ENCODE measurements at places on chromosomes 1 and 21. TPM values are rescaled to one million over a fixed set of nuclear protein-coding genes. Genes with fewer than 3 reads are reported as not detected.

GON4L gene
- total RNA-seq: 26.5 TPM

DNA sequence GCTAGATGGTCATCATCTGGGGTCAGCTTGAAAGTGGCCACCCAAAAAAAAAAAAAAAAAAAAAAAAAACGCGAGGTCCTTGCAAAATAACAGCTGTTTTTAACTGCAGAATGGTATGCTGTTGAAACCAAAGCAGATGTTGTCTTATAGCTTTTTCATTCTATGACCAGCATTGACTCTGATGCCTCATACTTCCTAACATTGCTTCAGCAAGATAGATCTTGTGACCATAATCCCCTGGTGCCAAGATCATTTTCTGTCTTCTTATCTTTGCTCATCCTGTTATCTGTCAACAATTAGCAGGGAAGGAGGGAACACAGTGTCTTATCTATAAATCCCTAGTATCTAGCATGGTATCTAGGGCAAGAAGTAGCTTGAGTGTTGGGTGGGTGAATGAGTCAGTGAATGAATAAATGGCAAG, 181.5 kb downstream of the PLPP3 start:
- H3K36me3 ChIP-seq: no peaks in the 10 kb centered on the region
- peaks cover 11% of the 10 kb centered on the region for H3K4me1 ChIP-seq
- H3K27me3 ChIP-seq: no peaks in the 10 kb centered on the region

- H3K36me3 ChIP-seq: no peaks in the 10 kb centered on the region
- DNase-seq: no peak
- H3K27ac ChIP-seq: no peak overlapping the region
- no peak overlapping the region for H3K4me3 ChIP-seq
Measured at GRCh38 chr1:194734970-194735369, 1548.6 kb upstream of the B3GALT2 start.

DNA sequence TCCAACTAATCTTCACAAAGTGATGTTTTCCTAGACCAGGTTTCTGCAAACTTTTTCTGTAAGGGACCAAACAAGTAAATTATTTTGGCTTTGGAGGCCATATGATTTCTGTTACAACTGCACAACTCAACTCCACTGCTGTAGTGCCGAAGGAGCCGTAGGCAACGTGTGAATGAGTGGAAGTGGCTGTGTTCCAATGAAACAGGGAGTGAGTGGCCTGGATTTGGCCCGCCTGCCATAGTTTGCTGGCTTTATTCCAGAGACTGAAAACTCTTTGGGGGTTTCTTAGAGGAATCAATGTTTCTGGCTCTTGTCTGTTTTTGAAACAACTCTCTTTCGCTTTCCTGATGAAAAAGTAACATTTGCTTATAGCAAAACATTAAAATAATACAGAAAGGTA, 12.6 kb upstream of the ACTL8 start:
- H3K4me3 ChIP-seq: no peak overlapping the region
- no peak for DNase-seq
- no peaks in the 10 kb centered on the region for H3K36me3 ChIP-seq
- H3K4me1 ChIP-seq: peaks cover 8% of the 10 kb centered on the region
- no peak overlapping the region for H3K27ac ChIP-seq

SHC1 gene
- total RNA-seq: 101 TPM

DNA sequence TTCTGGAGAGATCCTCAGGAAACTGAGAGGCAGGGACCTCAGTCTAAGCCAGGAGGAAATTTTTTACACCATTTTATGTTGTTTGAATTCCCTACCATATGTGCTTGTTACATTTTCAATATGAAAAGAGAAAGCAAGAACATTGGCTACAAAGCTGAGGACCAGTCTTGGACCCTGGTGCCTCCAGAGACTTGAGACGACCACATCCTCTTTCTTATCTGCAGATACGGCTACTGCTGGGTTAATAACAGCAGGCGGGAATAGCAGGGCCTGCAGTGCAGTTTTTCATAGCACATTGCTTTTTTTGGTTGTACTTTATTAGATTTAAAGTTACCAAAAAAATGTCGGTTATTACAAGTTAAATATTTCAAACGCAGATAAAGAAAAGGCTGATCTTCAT, 3.9 kb downstream of the KDM4A start:
- no peak overlapping the region for H3K27ac ChIP-seq
- H3K4me3 ChIP-seq: no peak overlapping the region
- no peaks in the 10 kb centered on the region for H3K27me3 ChIP-seq
- DNase-seq: no peak

- no peak within 1 kb of the TSS for H3K4me3 ChIP-seq
- H3K27me3 ChIP-seq: no peaks in the 10 kb centered on the region
- no peak for DNase-seq
- no peaks in the 10 kb centered on the region for H3K4me1 ChIP-seq
- H3K27ac ChIP-seq: no peak within 1 kb of the TSS
- no peaks in the 10 kb centered on the region for H3K36me3 ChIP-seq
Measured at GRCh38 chr1:206864939-206865671, at the start of gene IL20. Gene IL20, plus strand, starts transcription at chr1:206865623. Its CDS starts 230 bp downstream, at chr1:206865853.
